Heart left ventricle (tissue), 16 donors: ENCODE measurements at places on chromosomes 6 and 20. TPM values are rescaled to one million over a fixed set of nuclear protein-coding genes. Genes with fewer than 3 reads are reported as not detected.

The DNAH8 gene
- 0.50 TPM for total RNA-seq

The RBM38 gene
- total RNA-seq, result 93.9 TPM

The PLA2G7 gene
- 0.58 TPM for total RNA-seq

The EEF1A2 gene
- 1,691 TPM for total RNA-seq

The BEND6 gene
- 0.25 TPM for total RNA-seq

GRCh38 chr6:93105017-93105416 lies 314.3 kb downstream of the EPHA7 start:
- H3K27ac ChIP-seq, result no peak overlapping the region
- H3K27me3 ChIP-seq, result no peaks in the 10 kb centered on the region
- no peaks in the 10 kb centered on the region for H3K36me3 ChIP-seq
- no peak for DNase-seq

DNA sequence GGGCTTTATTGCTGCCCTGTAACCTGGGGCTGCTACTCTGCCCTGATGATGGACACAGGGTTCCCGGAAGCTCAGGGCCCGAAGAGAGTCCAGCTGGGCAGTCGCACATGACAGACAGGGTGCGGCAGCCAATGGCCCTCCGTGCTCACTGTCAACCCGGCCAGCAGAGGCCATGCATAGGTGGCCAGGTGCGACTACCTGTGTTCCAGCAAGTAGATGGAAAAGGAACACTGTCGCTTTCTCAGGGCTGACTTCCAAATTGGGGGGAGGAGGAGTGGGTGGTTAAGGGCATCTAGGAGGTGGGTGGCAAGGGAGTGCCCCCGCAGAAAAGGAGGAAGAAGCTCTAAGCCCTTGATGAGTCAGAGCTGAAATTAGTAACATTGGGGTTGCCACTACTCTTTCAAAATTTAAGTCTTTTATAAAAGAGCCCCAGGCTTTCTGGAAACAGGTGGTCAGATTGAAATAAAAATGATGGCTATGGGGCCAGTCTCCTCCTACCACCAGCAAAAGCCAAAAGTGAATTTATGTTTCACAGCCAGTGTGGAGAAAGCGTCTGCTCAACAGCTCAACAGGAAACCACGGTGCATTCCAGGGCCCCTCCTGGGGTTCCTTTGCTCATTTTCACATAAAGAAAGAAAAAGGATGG lies 2.3 kb upstream of the RAMACL start:
- no peaks in the 10 kb centered on the region for H3K36me3 ChIP-seq
- H3K4me3 ChIP-seq, result no peak overlapping the region
- peaks cover 36% of the 10 kb centered on the region for H3K4me1 ChIP-seq

- H3K4me1 ChIP-seq, result peaks cover 4% of the 10 kb centered on the region
- peaks cover 100% of the 10 kb centered on the region for H3K36me3 ChIP-seq
- no peak for DNase-seq
- no peak overlapping the region for H3K4me3 ChIP-seq
- no peaks in the 10 kb centered on the region for H3K27me3 ChIP-seq
Measured at GRCh38 chr20:48949304-48950170, 28.0 kb downstream of the ARFGEF2 start.

DNA sequence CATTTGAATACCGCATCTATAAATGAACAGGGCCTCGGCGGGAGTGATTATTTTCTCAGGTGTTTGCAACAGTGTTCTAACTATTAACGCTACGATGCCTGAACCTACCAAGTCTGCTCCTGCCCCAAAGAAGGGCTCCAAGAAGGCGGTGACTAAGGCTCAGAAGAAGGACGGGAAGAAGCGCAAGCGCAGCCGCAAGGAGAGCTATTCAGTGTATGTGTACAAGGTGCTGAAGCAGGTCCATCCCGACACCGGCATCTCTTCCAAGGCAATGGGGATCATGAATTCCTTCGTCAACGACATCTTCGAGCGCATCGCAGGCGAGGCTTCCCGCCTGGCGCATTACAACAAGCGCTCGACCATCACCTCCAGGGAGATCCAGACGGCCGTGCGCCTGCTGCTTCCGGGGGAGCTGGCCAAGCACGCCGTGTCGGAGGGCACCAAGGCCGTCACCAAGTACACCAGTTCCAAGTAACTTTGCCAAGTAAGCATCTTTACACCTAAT lies 70.9 kb downstream of the HFE start:
- peaks cover 15% of the 10 kb centered on the region for H3K4me1 ChIP-seq
- H3K27me3 ChIP-seq, result no peaks in the 10 kb centered on the region
- H3K36me3 ChIP-seq, result peaks cover 3% of the 10 kb centered on the region
- DNase-seq, result peak; percentile 83
- peak overlapping the region; percentile 8 for H3K27ac ChIP-seq

DNA sequence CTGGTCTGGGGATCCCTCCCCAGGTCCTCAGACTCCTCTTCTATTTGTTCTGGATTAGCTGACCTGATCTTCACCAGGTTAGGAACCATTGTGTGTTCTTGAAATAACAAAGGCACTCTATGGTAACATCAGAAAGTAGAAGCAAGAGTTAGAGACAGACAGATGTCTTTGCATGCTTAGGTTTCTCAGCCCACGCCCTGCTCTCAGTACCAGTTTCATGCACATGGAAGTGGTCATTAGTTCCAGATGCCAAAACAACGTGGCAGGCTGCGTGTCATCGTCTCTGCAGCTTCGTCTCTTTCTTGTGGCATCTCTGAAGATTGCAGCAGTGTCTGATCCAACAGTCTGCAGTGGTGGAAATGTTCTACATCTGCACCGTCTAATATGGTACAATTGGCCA lies 89.4 kb downstream of the PACRG start:
- H3K4me3 ChIP-seq, result no peak overlapping the region
- H3K27me3 ChIP-seq, result no peaks in the 10 kb centered on the region
- no peak overlapping the region for H3K27ac ChIP-seq
- H3K4me1 ChIP-seq, result no peaks in the 10 kb centered on the region
- H3K36me3 ChIP-seq, result no peaks in the 10 kb centered on the region

GRCh38 chr6:125791151-125791819 lies 525 bp downstream of the NCOA7 start:
- H3K36me3 ChIP-seq, result no peaks in the 10 kb centered on the region
- H3K4me1 ChIP-seq, result peaks cover 32% of the 10 kb centered on the region
- peak overlapping the region; percentile 97 for H3K27ac ChIP-seq
- H3K27me3 ChIP-seq, result no peaks in the 10 kb centered on the region
- no peak for DNase-seq
- H3K4me3 ChIP-seq, result peak overlapping the region; percentile 78

- no peaks in the 10 kb centered on the region for H3K36me3 ChIP-seq
- H3K4me3 ChIP-seq, result no peak overlapping the region
- no peak for DNase-seq
- no peak overlapping the region for H3K27ac ChIP-seq
- H3K4me1 ChIP-seq, result no peaks in the 10 kb centered on the region
Measured at GRCh38 chr6:96420294-96420693, 101.3 kb upstream of the UFL1 start.

DNA sequence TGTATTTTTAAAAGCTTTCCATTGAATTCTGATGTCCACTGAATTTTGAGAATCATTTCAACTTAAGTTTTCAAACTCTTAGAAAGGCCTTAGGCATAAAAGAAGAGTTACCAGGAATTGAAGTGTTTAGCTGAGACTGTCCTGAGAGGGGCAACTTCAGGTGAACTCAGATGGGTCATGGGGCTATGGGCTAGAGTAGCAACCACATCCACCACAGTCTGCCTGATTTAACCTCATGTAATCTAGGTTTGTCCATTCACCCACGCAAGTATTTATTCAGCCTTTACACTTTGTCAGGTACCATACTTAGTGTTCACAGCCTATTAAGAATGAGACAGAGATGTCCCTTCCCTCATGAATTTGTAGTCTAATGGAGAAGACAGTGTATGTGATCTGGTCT lies 501.0 kb downstream of the KIF16B start:
- H3K27ac ChIP-seq, result no peak overlapping the region
- H3K4me3 ChIP-seq, result no peak overlapping the region
- no peaks in the 10 kb centered on the region for H3K36me3 ChIP-seq

DNA sequence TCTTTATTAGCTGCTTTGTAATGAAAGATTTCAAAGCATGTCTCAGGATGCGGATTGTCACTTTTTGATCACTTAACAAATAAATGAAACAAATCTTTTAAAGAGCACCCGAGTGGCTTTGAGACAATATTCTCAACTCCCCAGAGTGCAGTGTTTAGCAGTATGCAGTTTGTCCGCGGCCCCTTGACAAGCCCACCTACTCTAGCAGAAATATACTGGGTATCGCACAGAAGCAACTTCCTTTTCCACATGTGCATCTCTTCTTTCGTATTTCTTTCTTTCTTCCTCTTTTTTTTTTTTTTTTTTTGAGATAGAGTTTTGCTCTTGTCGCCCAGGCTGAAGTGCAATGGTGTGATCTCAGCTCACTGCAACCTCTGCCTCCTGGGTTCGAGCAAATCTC lies 84.5 kb upstream of the FAM184A start:
- no peaks in the 10 kb centered on the region for H3K27me3 ChIP-seq
- H3K4me3 ChIP-seq, result no peak overlapping the region
- no peak for DNase-seq
- H3K27ac ChIP-seq, result no peak overlapping the region
- no peaks in the 10 kb centered on the region for H3K4me1 ChIP-seq
- no peaks in the 10 kb centered on the region for H3K36me3 ChIP-seq

- H3K27ac ChIP-seq, result no peak overlapping the region
- no peaks in the 10 kb centered on the region for H3K4me1 ChIP-seq
- no peak for DNase-seq
- no peaks in the 10 kb centered on the region for H3K36me3 ChIP-seq
- H3K27me3 ChIP-seq, result peaks cover 60% of the 10 kb centered on the region
Measured at GRCh38 chr6:26327450-26328264, 37.3 kb upstream of the BTN3A2 start.

- H3K27me3 ChIP-seq, result no peaks in the 10 kb centered on the region
- H3K27ac ChIP-seq, result no peak overlapping the region
- H3K36me3 ChIP-seq, result peaks cover 100% of the 10 kb centered on the region
- no peak for DNase-seq
- no peak overlapping the region for H3K4me3 ChIP-seq
- H3K4me1 ChIP-seq, result peaks cover 3% of the 10 kb centered on the region
Measured at GRCh38 chr20:35004051-35004725, 48.5 kb downstream of the MYH7B start.

DNA sequence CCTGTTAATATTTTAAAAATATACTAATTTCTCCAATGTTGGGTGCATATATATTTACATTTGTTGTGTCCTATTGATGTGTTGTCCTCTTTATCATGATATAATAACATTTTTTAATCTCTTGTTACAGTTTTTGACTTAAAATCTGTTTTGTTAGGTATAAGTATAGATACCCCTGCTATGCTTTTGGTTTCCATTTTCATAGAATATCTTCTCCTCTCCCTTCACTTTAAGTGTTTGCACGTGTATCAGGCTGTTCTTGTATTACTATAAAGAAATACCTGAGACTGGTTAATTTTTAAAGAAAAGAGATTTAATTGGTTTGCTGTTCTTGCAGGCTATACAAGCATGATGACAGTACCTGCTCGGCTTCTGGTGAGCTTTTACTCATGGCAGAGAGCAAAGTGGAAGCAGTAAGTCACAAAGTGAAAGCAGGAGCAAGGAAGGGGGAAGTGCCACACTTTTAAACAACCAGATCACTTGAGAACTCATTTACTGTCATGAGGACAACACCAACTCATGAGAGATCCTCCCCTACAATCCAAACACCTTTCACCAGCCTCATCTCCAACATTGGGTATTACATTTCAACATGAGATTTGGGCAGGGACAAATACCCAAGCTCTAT lies 340.5 kb upstream of the SYNCRIP start:
- H3K27me3 ChIP-seq, result no peaks in the 10 kb centered on the region
- DNase-seq, result no peak

DNA sequence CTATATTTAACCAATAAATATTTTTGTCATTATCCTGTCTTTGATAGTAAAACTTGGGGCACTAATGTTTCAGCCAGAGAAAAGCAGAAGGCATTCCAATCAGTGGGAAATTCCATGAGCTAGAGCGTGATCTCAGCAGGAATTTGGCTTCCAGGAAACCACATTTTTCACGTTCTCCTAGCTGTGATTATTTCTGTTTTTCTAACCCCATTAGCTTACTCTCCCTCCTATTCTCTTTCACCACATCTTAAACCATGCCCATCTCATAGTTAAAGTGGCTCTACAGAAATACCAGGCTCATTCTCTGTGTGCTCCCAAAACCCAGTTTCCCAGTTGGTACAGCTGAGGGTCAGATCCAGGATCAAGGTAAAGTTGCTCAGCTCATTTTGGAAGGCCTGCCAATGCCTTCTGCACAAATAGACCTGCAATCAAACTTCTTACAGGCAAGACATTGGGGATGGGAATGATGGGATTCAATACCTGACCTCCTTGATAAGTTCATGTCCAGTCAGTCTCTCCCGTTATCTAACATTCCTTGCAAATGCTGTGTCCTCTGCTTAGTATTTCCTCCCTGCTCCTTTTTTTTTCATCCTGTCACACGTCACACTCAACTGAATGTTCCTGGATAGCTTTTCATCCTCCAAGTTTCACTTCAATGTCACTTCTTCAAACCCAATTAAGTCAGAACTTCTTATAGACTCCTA lies 33.1 kb upstream of the TMEM30A start:
- no peak for DNase-seq
- no peaks in the 10 kb centered on the region for H3K27me3 ChIP-seq
- peaks cover 21% of the 10 kb centered on the region for H3K4me1 ChIP-seq

GRCh38 chr20:32650401-32650944 lies 23.3 kb downstream of the C20orf203 start:
- H3K4me1 ChIP-seq, result no peaks in the 10 kb centered on the region
- DNase-seq, result no peak
- H3K4me3 ChIP-seq, result no peak overlapping the region
- no peaks in the 10 kb centered on the region for H3K36me3 ChIP-seq
- H3K27me3 ChIP-seq, result no peaks in the 10 kb centered on the region
